ENCODE measurements at places on chromosomes 1 and 21.

- no peak for DNase-seq
Measured at GRCh38 chr1:202578001-202578504, 132.2 kb downstream of the SYT2 start.

- no peak for DNase-seq
Measured at GRCh38 chr1:226302731-226303130, 6.2 kb downstream of the LIN9 start.

DNA sequence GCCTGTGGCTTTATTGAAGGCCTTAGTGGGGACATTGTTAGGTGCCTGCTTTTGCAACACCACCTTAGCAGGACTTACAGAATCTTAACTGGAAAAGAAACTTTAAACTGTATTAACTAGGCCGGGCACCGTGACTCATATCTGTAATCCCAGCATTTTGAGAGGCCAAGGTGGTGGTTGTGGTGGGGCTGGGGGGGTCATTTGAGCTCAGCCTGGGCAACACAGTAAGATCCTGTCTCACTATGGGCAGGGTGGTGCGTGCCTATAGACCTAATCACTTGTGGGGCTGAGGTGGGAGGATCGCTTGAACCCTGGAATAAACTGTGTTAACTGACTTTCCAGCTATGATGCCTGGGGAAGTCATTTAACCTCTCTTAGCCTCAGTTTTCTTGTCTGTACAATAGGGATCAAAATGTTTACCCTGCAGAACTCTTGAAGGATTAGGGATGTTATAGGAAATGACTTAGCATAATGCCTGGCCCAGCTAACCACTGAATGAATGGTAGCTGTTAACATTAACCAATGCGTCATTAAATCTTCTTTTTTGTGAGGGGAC lies 39.5 kb downstream of the IER5 start:
- DNase-seq: no peak

- DNase-seq: no peak
Measured at GRCh38 chr1:98659879-98660278, 1.6 kb upstream of the SNX7 start.

GRCh38 chr1:226915672-226915995 lies 24.5 kb upstream of the COQ8A start:
- no peak for DNase-seq

Measured in stromal cell of bone marrow (primary cell).